ENCODE measurements at places on chromosomes 6 and 20.

DNA sequence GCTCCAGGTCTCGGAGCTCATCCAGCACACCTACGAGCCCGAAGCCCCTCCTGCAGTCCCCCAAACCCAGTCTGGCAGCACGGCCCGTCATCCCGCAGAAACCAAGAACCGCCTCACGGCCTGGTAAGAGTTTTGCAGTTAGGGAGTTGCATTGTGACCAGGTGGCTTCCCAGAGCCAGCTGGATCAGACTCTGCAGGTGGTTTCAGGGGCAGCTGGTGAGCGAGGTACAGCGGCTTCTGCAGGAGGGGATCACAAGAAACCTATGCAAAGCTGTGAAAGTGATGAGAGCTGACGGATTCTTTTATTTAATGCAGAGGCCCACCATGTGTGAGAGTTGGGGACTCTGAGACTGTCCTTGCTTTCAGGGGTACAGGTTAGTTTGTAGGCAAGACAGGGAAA is 45.9 kb upstream of the SCGN start:
- DNase-seq = no peak

GRCh38 chr6:15453622-15454021 is 207.8 kb downstream of the JARID2 start:
- no peak for DNase-seq

- no peak for DNase-seq
Observed at GRCh38 chr6:129455126-129455769, 254.7 kb downstream of the ARHGAP18 start.

DNA sequence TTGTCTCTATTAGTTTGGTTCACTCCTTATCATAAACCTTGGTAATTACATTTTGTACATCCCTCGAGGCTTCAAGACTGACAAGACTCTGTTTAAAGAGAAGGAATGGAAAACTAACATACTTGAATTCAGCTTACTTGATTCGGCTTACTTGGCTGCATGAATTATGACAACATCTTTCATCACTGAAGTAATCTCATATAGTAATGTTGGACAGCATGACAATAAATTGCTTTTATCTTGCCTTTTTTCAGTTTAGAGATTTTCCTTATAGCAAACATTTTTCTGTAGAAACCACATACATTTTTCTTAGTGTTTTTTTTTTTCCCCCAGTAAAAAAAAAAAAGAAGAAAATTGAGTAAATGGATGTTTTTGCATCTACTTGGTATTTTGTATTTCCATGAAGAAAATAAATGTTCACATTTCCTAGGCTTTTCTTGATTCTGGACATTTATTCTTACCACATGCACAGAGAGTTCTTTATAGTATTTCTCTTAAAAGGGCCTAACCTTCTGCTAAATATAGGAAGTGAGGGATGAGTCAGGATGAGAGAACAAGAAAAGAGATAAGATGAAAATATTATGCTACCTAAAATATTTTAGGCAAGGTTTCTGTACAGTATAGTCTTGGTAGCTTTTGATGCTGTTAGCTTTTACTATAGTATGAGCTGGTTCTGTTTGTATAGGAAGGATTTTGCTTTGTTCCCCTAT is 101.0 kb upstream of the HDGFL1 start:
- DNase-seq = no peak

DNA sequence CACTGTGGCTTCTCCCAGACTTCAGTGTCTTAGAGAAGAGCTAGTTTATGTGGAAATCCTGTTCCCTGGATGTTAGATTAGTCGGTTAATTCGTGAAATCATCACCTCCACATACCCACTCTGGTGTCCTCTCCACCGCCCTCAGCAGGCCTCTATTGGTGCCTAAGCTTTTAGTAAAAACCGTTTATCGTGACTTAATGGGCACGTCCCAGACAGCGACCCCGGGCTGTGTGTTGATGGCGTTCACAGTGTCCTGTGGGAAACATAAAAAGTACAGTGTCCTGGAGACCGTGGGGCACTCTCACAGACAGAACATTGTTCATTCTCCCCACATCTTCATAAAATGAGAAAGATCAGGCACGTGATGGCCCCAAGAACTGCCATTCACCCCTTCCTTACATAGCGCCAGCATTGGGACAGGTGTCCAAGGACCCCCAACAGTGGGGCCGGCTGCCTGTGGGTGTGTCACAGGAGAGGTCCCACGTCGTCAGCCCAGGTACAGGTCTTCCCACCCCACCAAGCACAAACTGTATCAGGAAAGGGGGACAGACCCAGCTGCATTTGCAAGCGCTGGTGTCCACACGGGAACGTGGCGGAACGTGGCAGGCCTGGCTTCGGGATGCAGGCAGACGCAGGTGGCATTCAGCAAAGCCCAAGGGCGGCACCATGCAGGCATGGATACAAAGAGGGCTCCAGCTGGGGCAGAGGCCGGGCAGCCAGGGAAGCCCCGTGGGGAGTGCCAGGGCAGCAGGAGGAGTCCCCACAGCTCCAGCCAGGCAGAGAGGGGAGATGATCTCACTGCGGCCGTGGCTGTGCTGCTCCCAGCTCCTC is 237.7 kb downstream of the DLL1 start:
- DNase-seq = no peak

DNA sequence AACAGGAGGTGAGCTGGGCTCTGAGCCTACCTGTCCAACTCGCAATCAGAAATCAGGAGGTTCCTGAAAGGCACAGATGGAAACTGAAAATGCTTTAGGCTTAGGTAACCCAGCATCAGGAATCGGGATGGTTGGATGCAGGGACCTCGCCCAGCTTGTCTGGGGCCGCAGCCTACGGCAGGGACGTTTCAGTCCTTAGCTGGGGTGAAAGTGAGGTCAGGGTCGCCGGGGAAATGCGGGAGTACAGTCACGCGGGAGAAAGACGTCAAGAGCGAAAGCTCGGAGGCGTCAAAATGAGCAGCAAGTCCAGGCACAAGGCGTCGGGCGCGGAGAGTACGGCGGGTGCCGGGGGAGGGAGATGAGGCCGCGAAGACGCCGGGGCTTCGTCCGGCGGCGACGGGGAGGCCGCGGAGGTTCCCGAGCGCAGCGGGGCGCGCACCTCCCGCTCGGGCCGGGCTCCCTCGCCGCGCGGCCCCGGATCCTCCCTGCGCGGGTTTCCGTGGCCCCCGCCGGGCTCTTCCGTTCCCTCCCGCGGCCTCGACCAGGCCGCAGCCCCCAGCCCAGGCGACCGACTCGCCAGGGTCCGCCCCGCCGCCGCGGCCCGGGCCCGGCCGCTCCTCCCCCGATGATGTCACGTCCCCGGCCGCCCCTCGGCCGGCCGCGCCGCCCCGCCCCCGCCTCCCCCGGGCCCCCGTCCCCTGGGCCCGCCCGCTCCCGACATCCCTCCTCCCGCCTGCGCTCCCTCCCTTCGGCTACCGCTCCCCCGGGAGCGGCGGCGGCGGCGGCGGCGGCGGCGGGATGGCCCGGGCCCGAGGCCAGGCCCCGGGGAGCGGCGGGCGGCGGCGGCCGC is at the start of gene EBF4:
Gene EBF4, plus strand, starts transcription at position 745 of the 850 bp plus-strand sequence. CDS start 866 bp downstream, outside the sequence.
- peak; percentile 17 for DNase-seq

DNA sequence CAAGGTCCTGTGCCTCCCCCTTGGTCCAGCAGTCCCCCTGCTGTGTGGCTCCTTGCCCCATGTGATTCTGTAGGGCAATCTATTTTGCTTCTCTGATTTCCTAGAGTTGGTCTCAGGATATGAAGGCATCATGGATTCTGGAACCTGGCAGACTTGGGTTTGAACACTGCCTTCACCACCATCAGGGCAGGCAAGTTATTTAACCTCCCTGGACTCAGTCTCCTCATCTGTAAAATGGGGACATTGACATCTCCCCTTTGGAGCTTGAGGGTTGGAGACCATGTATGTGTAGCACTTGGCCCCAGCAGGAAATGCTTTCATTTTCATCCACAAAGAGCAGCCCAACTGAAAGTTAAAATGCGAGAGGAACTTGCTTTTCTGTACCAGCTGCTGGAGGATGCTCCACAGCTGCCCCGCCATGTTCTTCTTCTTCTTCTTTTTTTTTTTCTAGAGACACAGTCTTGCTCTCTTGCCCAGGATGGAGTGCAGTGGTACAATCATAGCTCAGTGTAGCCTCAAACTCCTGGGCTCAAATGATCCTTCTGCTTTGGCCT is 6.7 kb downstream of the TOX2 start:
- no peak for DNase-seq

- DNase-seq = no peak
Observed at GRCh38 chr20:5551621-5552020, 198.6 kb upstream of the SHLD1 start.

DNA sequence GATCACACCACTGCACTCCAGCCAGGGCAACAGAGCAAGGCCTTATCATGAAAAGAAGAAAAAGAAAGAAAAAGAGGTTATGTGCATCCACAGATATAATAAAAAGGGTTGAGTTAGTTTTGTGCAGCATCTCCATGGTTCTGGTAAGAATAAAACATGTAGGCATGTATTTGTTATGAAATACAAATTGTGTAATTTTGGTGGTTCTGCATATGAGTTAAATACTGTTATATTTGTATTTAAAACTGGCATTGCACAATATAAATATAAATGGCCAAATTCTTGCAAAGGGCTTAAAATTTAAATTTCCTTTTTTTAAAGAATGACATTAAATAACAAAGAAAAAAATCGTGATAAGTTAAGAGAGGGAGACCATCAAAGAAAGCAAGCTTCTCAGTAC is 159.1 kb upstream of the PREP start:
- DNase-seq = no peak

DNA sequence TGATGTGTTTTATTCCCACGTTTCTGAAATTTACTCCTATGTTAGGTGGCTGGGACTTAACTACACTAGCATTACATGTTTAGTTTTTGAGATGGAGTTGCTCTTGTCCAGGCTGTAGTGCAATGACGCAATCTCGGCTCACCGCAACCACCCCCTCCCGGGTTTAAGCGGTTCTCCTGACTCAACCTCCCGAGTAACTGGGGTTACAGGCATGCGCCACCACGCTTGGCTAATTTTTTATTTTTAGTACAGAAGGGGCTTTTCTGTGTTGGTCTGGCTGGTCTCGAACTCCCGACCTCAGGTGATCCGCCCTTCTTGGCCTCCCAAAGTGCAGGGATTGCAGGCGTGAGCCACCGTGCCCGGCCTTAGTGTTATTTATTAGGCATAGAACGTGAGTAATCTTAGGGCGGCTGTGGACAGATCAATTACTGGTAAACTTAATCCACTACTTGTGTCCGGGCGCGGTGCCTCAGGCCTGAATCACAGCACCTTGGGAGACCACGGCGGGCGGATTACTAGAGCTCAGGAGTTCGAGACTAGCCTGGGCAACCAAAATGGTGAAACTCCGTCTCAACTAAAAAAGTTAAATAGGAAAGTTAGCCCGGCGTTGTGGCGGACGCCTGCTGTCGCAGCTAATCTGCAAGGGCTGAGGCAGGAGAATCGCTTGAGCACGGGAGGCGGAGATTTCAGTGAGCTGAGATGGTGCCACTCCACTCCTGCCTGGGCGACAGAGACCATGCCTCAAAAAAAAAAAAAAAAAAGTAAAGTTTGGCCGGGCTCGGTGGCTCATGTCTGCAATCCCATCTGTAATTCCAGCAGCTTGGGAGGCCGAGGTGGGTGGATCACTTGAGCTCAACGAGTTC is 123.7 kb upstream of the BTN3A2 start:
- DNase-seq = no peak

DNA sequence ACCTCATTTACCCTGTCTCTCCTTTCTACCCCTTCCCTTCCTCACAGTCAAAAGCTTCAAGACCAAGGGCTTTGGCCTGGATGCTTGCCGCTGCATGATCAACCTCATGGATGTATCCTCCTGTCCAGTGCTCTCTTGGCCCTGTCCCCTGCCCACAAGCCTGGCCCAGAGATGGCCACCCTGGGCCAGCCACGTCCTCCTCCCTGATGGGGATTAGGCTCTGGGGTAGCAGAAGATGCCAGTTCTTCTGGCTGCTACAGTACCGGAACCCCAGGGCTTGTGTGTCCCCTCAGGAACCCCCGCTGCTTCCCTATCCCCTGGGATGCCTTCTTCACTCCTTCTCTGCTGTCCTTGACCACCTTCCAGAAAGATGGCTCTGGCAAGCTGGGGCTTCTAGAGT is 22.3 kb downstream of the CAPN11 start:
- DNase-seq = no peak

GRCh38 chr6:156851454-156851921 is 74.3 kb downstream of the ARID1B start:
- no peak for DNase-seq

DNA sequence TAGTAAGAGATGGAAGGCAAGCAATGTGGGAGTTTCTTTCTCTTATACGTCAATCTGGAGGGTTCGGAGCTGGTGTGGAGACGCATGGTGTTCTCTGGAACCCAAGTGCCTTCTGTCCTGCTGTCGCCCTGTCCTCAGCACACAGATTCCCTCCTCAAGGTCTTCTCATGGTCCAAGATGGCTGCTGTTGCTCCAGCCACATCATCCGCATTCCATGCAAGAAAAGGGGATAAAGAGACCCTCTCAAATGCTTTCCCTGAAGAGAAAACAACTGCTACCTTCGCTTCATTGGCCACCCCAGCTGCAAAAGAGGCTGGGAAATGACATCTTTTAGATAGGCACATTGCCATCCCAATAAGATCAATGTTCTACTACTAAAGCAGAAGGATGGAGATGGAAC is 151.2 kb downstream of the ANKRD60 start:
- DNase-seq = no peak

DNA sequence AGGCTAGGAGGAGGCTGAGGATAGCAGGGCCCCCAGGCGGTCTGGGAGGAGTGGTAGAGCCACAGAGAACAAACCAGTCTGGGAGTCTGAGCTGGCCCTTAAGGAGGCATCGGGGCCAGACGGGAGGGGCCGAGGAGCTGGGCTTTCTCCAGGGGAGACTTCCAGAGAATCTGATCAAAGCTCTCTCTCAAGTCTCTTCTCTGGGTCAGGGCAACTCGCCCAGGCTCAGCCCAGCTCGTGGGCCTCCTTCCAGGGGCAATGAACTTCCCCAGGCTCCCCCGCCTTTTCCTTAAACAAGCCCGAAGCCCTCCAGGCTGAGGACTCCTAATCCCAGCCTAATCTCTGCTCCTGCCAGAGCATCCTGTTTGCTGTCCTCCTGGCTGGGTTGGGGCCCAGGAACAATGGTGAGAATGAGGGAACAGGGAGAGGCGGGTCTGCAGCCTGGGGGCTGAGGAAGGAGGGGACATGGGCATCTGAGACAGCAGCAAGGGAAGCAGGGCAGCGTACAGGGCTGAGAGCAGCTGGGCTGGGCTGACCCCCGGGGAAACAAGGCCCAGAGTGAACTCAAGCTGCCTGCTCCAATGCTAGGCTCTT is 173.6 kb downstream of the ANKRD60 start:
- no peak for DNase-seq

DNA sequence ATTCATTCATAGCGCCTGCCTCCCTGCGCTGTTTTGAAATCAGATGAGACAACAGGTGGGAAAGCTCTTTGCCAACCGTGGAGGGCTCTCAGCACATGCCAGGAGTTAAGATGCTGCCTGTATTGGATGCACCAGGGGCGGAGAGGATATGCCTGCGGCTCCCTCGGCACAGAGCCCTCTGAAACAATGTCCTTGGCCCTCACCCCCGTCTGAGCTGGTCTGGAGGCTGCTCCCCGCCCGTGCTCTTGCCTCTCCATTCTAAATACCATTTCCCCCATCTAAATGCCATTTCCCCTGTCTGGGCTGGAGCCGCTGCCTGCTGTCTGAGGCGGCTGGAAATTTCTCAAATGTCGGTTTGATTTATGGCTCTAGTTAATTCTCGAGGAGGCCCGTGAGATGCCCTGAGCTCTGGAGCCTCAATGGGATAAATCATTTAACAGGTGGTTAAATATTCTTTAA is 50.8 kb upstream of the MLN start:
- no peak for DNase-seq

Measured in stimulated activated naive CD4-positive, alpha-beta T cell (primary cell).